ENCODE measurements at places on chromosomes 6 and 20.
A peak's percentile ranks its signal among the peaks of the same experiment; 100 is the strongest.

DNA sequence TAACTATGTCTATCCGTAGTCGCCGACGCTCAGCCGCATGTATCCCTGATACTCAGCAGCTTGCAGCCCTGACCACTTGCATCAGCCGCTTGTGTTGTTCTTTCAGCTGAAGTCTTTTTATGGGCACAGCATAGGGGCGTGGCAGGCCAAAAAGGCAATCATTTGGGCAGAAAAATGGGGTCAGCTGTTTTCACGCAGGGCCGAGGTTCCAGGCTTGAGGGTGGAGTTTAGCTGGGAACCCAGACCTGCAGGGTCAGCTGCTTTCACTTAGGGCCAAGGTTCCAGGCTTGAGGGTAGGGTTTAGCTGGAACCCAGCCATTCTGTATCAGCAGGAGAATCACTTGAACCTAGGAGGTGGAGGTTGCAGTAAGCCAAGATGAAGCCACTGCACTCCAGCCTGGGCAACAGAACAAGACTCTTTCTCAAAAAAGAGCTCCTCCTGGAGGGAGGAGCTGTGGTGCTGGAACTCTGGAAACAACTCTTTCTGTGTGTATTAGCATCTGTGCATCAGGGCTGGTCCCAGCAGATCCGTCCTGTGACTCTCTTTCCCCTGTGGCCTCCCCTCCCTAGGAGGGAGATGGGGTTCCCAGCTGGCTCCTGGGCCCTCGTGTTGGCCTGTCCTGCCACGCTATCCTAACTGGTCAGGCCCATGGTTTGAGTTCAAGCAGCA is 56.9 kb upstream of the PRND start:
- no peak for DNase-seq

GRCh38 chr20:34124469-34125249 is 12.6 kb upstream of the EIF2S2 start:
- DNase-seq: no peak

DNA sequence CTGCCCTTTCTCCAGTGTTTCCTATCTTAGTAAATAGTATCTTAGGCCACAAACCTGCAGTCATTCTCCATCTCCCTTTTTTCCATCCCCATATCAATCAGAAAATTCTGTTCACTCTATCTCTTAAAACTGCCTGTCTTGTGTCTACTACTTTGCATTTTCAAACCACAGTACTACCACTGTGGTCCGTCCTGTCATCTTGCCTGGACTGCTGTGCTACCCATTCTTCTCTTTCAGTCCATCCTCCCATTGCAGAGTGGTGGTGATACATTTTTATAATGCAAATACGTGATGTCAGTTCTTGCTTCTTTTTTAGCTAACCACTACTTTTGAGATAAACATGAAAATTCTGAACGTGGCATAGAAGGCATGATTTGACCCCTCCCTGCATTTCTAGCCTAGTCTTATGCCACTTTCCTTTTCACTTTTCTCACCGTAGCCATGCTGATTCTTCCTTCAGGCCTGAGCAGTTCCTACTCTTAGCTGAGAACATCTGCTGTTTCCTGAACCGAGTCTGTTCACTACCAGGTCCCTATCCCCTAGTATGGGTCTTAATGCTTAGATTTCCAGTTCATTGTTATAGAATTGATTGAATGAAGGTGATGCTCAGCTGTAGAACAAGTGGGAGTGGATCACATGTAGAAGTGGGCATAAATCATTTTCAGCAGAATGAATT is 13.8 kb downstream of the TBPL1 start:
- no peak for DNase-seq

- DNase-seq: no peak
Measured at GRCh38 chr20:24991897-24992486, 559 bp downstream of the APMAP start.

DNA sequence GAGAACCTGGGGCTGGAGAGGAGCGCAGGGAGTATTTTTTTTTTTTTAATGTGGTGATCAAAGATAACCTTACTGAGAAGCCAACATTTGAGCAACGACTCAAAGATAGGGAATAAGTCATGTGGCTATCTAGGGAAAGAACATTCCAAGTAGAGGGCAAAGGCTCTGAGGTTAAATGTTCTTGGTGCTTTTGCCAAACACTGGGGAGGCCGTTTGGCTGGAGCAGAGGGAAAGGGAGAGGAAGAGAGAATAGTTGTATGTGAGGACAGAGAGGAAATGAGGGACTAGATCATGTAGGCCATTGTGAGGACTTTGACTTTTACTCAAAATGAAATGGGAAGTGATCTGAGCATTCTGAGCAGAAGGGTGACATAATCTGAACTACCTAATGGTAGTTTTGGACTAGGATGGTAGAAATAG is 27.8 kb downstream of the ACSS2 start:
- DNase-seq: no peak

DNA sequence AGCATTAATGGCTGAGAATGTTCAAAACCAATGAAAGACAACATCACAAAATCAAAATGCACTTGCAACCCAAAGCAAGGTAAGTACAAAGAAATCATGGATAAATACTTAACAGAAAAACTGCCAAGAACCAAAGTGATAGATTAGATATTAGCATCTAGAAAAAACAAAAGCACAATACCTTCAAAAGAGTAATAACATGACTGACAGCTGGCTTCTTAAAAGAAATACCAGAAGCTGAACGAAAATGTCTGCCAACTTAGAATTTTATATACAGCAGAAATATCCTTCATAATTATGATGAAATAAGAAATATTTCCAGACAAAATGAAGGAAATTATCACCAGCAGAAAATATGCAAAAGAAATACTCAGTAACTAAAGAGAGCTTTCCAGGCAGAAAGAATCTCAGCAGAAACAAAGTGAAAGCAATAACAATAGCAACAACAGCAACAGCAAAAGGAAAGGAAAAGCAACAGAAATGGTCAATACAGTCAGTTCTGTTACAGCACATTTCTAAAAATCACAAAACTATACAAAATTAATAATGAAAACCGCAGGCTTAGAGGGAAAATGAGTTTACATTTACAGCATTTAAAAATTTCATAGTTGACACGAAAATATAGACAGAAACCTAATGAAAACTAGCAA is 121.5 kb upstream of the MAN1A1 start:
- no peak for DNase-seq

GRCh38 chr6:36123270-36124139 is 6.8 kb upstream of the MAPK13 start:
- DNase-seq: peak; percentile 83

- no peak for DNase-seq
Measured at GRCh38 chr6:13990796-13991195, 66.0 kb downstream of the RNF182 start.

DNA sequence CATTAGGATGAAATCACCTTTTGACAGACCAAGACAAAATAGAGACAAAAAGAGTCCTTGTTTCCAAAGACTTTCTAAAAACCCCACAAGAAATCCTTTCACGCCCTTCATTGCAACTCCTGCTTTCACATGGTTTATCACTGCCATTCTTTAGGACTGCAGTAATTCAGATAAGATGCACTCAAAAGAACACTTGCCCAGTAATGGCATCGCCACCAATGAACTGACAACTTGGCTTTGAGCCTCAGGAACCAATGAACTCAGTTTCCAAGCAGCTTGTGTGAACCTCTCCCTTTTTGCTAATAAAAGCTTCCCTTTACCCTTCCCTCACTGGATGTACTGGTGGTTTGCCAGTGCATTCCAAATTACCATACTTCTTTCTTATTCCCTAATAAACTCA is 21.8 kb downstream of the OSTM1 start:
- no peak for DNase-seq

GRCh38 chr20:47352332-47353238 is 3.9 kb downstream of the ZMYND8 start:
- no peak for DNase-seq

- DNase-seq: no peak
Measured at GRCh38 chr20:50872560-50873425, 58.4 kb downstream of the ADNP start.

GRCh38 chr20:13348311-13349234 is 127.5 kb downstream of the ISM1 start:
- no peak for DNase-seq

DNA sequence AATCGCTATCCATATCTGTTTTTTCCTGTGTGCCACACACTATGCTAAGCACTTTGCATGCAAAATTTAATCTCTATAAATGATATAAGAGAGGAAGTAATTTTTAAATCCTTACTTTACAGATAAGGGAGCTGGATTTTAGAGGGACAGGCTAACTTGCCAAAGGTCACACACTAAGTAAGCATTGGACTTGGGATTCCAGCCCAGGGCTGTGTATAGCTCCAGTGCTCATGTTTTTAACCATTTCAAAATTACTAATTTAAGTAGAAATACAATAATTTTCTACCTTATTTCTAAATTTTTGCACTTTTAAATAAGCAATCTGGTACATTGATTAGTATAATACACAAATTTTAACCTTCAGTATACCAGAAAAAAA is 144.6 kb downstream of the UST start:
- no peak for DNase-seq

- DNase-seq: no peak
Measured at GRCh38 chr6:11968241-11968806, 43.8 kb upstream of the HIVEP1 start.

- no peak for DNase-seq
Measured at GRCh38 chr6:101818051-101818450, 424.5 kb downstream of the GRIK2 start.

GRCh38 chr20:208942-209566 is 18.0 kb upstream of the DEFB129 start:
- peak; percentile 1 for DNase-seq

DNA sequence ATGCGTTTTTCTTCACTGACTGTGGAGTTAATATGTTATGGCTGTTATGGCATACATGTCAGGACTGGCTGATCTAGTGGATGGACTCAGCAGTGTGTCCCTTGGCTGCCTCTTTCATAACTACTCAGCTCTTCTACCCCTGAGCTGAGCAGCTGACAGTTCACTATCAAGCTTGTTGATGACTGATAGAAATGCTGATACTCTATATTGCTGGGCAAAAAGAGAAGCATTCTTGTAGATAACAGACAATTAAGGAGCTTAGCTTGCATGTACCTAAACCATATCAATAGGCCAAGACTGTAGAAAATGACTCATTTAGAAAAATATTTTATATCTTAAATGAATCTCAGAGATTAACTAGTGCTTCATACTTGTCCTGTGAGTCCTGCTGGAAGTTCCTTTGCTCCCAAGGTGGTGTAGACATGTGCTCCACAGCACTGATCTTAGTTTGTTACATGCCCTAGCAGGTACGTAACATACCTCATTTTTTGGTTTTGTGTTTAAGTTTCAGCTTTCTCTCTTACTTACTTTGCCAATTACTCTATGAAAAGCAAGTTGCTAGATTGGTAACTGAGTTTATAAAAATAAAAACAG is 236.9 kb downstream of the GMDS start:
- no peak for DNase-seq

- peak; percentile 59 for DNase-seq
Measured at GRCh38 chr20:63698739-63699465, 2.5 kb downstream of the TNFRSF6B start.

- no peak for DNase-seq
Measured at GRCh38 chr20:61426352-61426751, 174.3 kb downstream of the CDH4 start.

- DNase-seq: no peak
Measured at GRCh38 chr20:36424314-36424713, 117.0 kb upstream of the MYL9 start.

DNA sequence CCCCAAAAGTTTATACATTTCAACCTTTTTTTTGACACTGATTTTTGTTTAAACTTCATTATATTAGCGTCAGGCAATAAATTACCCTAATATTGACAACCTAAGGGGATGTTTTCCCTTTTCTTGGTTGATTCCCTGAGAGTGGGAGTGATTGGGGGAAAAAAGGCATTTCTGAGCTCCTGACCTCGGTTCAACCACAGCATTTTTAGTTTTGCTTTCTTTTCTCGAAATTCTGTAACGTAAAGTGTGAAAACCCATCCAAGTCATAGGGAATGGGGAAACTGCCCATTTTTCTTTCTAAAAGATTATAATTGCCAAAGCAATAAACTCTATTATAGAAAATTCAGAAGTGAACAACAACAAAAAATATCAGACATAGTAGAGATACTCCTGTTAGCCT is 67.9 kb upstream of the SPACA1 start:
- DNase-seq: no peak

DNA sequence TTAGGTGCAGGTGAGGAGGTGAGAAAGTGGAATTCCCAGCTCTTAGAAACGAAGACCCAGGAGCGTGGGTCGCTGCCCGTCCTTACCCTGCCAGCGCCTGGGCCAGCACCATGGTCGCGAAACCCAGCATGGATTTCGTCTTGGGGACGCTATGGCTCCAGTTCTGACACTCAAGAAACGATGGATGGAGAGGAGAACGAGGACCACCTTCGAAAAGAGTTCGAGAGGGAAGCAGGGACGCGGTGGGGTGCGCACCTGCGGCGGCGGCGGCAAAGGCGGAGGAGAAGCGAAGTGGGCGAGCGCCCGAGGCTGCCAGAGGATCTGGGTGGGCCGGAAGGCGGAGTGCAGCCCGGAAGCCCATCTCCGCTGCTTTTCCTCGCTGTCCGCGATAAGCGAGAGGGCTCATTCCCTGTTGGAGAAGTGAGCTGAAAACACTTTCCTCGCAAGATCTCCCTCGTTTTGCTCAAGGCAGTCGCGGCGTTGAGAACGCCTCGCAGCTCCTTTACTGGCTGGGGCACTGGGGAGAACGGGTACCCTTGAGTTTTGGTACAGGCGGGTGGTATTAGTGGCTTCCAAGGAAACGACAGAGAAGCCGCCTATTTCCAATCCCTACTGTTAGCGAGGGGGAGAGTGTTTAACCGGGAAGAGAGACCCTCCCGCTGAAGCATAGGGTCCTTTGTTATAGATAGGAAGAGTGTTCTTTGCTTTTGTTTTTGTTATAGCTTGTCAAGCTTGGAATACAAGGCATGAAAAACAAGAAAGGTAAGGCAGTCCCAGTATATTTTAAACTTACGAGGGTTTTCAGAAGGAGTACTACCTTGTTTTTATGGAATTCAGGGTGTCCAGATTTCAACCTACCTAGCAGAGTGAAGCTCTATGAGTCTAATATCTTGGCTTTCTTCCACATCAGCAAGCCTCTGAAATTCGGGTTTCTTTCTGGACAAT is 109.5 kb downstream of the TRIM27 start:
- DNase-seq: no peak

- DNase-seq: no peak
Measured at GRCh38 chr20:59103573-59103972, 60.0 kb upstream of the ZNF831 start.

- DNase-seq: no peak
Measured at GRCh38 chr6:97591955-97592354, 308.9 kb upstream of the MMS22L start.
